ENCODE measurements at places on chromosomes 12 and 14. TPM values are rescaled to one million over a fixed set of nuclear protein-coding genes. Genes with fewer than 3 reads are reported as not detected.
A peak's percentile ranks its signal among the peaks of the same experiment; 100 is the strongest.

The KLHL33 gene
- total RNA-seq, result 0.59 TPM

The KIF26A gene
- 0.65 TPM for total RNA-seq

The VDR gene
- 84.6 TPM for total RNA-seq

The SPTSSA gene
- 11.1 TPM for total RNA-seq

- no peak overlapping the region for H3K4me3 ChIP-seq
- H3K27ac ChIP-seq, result no peak overlapping the region
- peaks cover 36% of the 10 kb centered on the region for H3K36me3 ChIP-seq
- no peaks in the 10 kb centered on the region for H3K27me3 ChIP-seq
- no peak for DNase-seq
These were observed 19.5 kb upstream of the HAL start for GRCh38 chr12:96015672-96016071.

DNA sequence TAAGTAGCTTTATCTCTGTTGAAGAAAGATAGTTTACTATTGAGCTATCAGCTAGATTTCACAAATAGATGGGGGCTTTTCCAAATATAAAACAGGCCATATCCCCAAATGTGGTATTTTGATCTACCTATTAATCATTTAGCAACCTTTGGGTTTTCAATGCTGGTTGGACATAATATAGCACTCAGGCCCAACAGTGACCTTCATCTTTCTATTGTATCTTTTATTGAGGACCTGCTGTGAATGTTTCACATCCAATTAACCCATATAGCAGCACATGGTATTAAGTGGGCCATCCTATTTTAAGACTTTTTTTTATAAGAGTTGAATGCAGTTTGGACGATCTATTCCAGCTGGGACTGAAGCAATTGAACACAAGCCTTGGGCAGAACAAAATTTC lies 10.0 kb upstream of the NR1H4 start:
- H3K4me1 ChIP-seq, result no peaks in the 10 kb centered on the region
- H3K4me3 ChIP-seq, result no peak overlapping the region
- H3K27me3 ChIP-seq, result peaks cover 1% of the 10 kb centered on the region
- no peak for DNase-seq
- H3K27ac ChIP-seq, result no peak overlapping the region
- no peaks in the 10 kb centered on the region for H3K36me3 ChIP-seq

- peaks cover 39% of the 10 kb centered on the region for H3K36me3 ChIP-seq
- H3K27ac ChIP-seq, result peak overlapping the region; percentile 81
- H3K4me3 ChIP-seq, result peak overlapping the region; percentile 28
- H3K4me1 ChIP-seq, result peaks cover 32% of the 10 kb centered on the region
- peak; percentile 6 for DNase-seq
- no peaks in the 10 kb centered on the region for H3K27me3 ChIP-seq
These were observed 8.2 kb downstream of the GOLT1B start for GRCh38 chr12:21509768-21510167.

DNA sequence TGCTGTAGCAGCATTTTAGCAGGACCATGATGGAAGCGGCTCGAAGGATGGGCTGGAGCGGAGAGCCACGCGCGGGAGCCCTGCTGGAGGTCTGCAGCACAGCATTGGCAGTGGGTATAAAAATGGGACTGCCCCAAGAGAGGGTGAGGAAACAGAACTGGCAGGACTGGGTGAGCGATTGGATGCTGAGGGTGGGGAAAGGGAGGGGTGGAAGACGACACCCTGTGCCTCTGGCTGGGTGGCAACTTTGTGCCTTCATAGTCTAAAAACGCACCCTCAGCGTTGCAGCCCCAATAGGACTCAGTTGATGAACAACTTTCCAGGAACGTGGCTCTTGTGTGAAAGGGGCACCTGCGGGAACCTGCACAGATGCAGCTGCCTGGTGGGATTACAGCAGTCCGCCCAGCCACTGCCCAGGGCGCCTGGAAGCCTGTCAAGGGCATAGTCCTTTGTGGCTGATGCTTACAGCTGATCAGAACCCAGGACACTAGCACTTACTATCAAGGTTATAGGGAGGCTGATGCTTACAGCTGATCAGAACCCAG lies 73.0 kb downstream of the NINJ2 start:
- no peaks in the 10 kb centered on the region for H3K4me1 ChIP-seq
- H3K27ac ChIP-seq, result no peak overlapping the region
- no peak overlapping the region for H3K4me3 ChIP-seq
- H3K36me3 ChIP-seq, result no peaks in the 10 kb centered on the region
- no peaks in the 10 kb centered on the region for H3K27me3 ChIP-seq

DNA sequence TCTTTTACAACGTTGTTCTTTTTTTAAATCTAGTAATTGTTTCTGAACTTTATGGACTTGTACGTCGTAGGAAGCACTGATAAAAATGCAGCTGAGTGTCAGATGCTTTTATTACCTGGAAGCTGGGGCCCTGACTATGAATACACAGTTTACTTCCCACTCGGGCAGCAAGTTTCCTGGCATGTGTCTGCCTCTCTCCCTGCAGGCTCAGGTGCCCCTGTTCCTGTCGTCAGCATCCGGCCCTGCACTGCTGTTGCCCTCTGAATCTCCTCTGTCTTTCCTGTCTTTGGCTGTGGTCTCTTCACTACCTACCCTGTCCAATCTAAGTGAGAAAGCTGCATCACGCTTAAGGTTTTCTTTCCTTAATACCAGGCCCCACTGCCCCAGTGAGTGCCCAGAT lies 75.8 kb downstream of the PELI2 start:
- H3K36me3 ChIP-seq, result no peaks in the 10 kb centered on the region
- peak; percentile 35 for DNase-seq
- no peak overlapping the region for H3K4me3 ChIP-seq
- H3K4me1 ChIP-seq, result peaks cover 29% of the 10 kb centered on the region

GRCh38 chr14:59511916-59512575 lies 27.7 kb downstream of the JKAMP start:
- no peak overlapping the region for H3K4me3 ChIP-seq
- no peaks in the 10 kb centered on the region for H3K4me1 ChIP-seq
- no peaks in the 10 kb centered on the region for H3K36me3 ChIP-seq
- H3K27me3 ChIP-seq, result peaks cover 9% of the 10 kb centered on the region
- DNase-seq, result peak; percentile 40

DNA sequence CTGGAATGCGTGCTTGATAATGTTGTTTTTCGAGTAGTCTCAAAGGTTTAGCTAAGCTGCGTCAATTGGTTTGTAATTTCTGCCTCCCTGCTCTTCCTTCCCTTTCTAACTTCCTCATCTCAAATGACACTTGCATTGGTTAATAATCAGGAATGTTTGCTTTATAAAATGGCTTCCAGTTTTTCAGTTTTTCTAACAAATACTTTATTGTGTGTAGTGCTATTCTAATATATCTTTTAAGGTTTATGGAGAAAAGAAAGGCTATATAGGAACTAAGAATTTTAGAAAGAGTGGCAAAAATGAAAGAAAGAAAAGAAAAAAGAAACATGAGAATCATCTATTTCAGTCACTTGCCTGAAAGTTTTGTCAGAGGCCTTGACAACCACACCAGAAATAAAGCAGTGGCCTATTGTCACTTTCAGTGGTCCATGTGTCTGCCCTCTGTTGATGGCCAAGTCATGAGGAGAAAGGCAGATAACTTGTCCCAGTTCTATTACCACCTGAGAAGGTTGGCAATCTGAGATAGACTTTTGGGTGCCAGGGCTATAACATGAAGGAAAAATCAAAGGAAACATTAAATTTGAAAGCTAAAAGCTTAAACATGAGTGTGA lies 221.9 kb upstream of the KITLG start:
- no peak overlapping the region for H3K27ac ChIP-seq
- H3K4me3 ChIP-seq, result no peak overlapping the region
- no peak for DNase-seq
- no peaks in the 10 kb centered on the region for H3K4me1 ChIP-seq
- H3K36me3 ChIP-seq, result no peaks in the 10 kb centered on the region

- no peaks in the 10 kb centered on the region for H3K4me1 ChIP-seq
- H3K27me3 ChIP-seq, result no peaks in the 10 kb centered on the region
- no peak overlapping the region for H3K27ac ChIP-seq
- DNase-seq, result no peak
- no peak overlapping the region for H3K4me3 ChIP-seq
These were observed 164.5 kb upstream of the LMNTD1 start for GRCh38 chr12:25717552-25717951.

GRCh38 chr14:100237735-100238418 lies 1.1 kb upstream of the YY1 start:
- peak overlapping the region; percentile 99 for H3K27ac ChIP-seq
- peaks cover 52% of the 10 kb centered on the region for H3K4me1 ChIP-seq
- DNase-seq, result peak; percentile 74
- peaks cover 58% of the 10 kb centered on the region for H3K36me3 ChIP-seq

GRCh38 chr12:80490329-80490728 lies 46.3 kb downstream of the PTPRQ start:
- H3K36me3 ChIP-seq, result no peaks in the 10 kb centered on the region
- no peak overlapping the region for H3K27ac ChIP-seq
- no peak overlapping the region for H3K4me3 ChIP-seq
- DNase-seq, result no peak

DNA sequence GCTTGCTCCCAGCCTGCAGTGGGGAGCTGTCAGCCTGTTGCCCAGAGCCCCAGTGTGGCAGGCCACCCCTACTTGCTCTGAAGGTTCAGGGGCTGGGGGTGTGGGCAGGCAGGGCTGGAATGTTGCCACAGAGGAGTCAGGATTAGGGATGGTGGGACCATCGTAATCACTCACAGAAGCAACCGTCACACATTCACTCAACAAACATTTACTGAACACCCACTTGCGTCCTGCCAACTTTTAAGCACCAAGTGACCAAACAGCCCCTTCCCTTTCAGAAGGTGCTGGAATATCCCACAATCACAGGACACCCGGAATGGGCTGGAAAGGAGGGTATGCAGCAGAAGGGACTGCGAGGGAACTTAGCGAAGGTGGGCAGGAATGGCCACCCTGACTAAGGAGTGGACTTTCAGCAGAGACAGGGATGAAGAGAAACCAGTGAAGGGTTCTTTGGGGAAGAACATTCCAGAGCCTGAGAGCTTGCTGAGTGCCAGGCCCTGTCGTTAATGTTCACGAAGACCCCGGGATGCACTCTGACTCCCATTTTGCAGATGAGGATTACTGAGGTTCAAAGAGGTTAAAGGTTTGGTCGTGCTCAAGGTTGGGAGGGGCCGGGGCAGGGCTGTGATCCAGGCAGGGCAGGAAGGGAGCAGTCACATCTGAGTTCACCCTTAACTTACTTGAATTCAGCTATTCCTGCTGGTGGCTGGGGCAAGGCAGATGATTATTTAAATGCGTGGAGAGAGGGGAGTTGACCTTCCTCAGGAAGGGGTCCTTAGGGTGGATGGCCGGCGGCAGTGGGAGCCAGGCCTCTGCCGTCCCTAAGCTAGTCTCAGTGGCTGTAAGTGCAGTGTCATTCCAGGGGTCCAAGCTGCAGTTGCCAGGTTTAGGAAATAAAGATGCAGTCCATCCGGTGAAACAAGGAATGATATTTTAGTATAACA lies 2.3 kb upstream of the ZBTB42 start:
- no peaks in the 10 kb centered on the region for H3K27me3 ChIP-seq
- peaks cover 24% of the 10 kb centered on the region for H3K4me1 ChIP-seq
- no peak overlapping the region for H3K27ac ChIP-seq
- DNase-seq, result no peak

DNA sequence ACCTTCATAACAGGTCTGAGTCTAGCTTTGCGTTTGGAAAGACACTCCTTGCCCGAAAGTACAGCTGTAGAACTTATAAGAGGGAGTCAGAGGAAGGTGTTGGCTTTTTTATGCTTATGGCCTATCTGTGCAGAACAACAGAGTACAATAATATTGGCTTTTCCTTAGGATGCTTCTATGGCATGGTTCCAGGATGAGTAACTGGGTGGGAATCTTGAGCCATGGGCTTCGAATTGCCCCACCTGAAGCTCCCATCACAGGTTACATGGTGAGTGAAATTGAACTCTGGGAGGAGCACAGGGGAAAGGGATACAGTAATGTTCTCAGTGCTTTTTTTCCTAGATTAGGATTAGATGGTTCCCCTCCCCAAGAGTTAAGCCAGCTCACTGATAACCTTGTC lies 13.0 kb downstream of the PARP2 start:
- H3K27me3 ChIP-seq, result no peaks in the 10 kb centered on the region
- H3K4me3 ChIP-seq, result no peak overlapping the region
- DNase-seq, result no peak
- peaks cover 10% of the 10 kb centered on the region for H3K4me1 ChIP-seq
- H3K27ac ChIP-seq, result no peak overlapping the region
- H3K36me3 ChIP-seq, result peaks cover 54% of the 10 kb centered on the region

DNA sequence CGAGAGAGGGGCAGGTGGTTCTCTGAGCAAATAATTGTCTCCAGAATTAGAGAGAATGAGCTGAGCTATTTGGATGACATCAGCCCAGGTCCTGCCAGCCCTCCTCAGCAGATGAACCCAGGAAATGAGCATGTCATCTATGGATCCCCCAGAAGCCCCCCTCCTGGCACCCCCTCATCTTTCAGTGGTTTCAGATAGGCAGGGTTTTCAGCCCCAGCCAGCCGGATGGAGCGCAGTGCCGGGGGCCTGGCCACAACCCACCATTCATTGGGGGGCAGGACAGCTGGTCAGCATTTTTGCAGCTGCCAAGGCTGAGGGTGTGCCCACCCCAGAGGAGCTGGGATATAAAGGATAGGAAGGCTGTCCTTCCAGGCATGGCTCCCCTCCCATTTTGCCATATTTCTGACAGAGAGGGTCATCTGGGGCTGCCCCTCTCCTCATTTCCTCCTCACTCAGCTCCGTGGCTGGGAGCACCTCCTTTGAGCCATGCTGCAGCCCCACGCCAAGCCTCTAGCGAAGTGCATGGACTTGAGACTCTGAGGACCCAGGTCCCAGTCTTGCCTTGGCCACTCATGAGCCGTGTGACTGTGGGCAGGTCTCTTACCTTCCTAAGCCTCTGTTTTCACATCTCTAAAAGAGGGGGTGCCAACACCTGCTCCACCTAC lies 6.0 kb upstream of the KRT71 start:
- peaks cover 5% of the 10 kb centered on the region for H3K27me3 ChIP-seq
- no peak overlapping the region for H3K27ac ChIP-seq
- no peak overlapping the region for H3K4me3 ChIP-seq
- peaks cover 2% of the 10 kb centered on the region for H3K4me1 ChIP-seq
- no peaks in the 10 kb centered on the region for H3K36me3 ChIP-seq
- DNase-seq, result no peak

- no peak overlapping the region for H3K4me3 ChIP-seq
- H3K4me1 ChIP-seq, result no peaks in the 10 kb centered on the region
- DNase-seq, result no peak
- no peak overlapping the region for H3K27ac ChIP-seq
- H3K27me3 ChIP-seq, result no peaks in the 10 kb centered on the region
These were observed 122.5 kb upstream of the CNTN1 start for GRCh38 chr12:40569626-40570179.

- H3K4me1 ChIP-seq, result peaks cover 6% of the 10 kb centered on the region
- H3K36me3 ChIP-seq, result peaks cover 33% of the 10 kb centered on the region
- H3K4me3 ChIP-seq, result no peak overlapping the region
- H3K27ac ChIP-seq, result peak overlapping the region; percentile 10
- no peak for DNase-seq
These were observed 47.9 kb downstream of the SEL1L start for GRCh38 chr14:81485781-81486180.

- no peaks in the 10 kb centered on the region for H3K27me3 ChIP-seq
- H3K27ac ChIP-seq, result no peak overlapping the region
- no peak overlapping the region for H3K4me3 ChIP-seq
- H3K4me1 ChIP-seq, result no peaks in the 10 kb centered on the region
- no peaks in the 10 kb centered on the region for H3K36me3 ChIP-seq
- no peak for DNase-seq
These were observed 17.3 kb upstream of the CKAP4 start for GRCh38 chr12:106265116-106265515.

GRCh38 chr12:27965966-27966365 lies 6.6 kb downstream of the PTHLH start:
- no peak overlapping the region for H3K27ac ChIP-seq
- H3K36me3 ChIP-seq, result no peaks in the 10 kb centered on the region
- DNase-seq, result no peak
- peaks cover 21% of the 10 kb centered on the region for H3K4me1 ChIP-seq

Measured in activated CD8-positive, alpha-beta T cell treated with anti-CD3 and anti-CD28 coated beads for 36 hours (primary cell).